ENCODE measurements at places on chromosomes 2 and 18.

GRCh38 chr2:169734169-169734847 is 676 bp downstream of the KLHL23 start:
- no peak for DNase-seq

GRCh38 chr2:234548695-234549420 is 52.0 kb upstream of the ARL4C start:
- DNase-seq, result no peak

- no peak for DNase-seq
These were observed 28.6 kb downstream of the GREB1 start for GRCh38 chr2:11562476-11562875.

GRCh38 chr18:47745227-47745626 is 185.2 kb downstream of the SMAD2 start:
- no peak for DNase-seq

GRCh38 chr2:81550277-81550676 is 1245.7 kb upstream of the LRRTM1 start:
- DNase-seq, result no peak

DNA sequence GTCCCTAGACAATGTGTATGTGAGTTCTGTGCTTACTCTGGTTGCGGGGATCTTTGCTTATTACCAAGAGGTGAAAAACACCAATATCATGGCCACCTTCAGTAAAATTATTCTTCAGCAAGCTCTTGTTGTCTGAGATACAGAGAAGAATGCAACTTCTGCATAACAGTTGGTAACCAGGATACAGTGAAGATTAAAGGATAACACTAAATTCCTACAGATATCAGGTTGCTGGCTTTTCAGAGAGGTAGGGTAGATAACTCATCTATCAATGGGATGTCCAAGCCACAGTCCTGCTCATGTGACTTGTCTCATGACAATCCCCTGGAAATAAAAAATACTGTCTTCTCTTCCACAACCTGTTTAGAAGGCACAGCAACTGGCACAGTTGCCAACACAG is 308.5 kb downstream of the TNS1 start:
- DNase-seq, result no peak

DNA sequence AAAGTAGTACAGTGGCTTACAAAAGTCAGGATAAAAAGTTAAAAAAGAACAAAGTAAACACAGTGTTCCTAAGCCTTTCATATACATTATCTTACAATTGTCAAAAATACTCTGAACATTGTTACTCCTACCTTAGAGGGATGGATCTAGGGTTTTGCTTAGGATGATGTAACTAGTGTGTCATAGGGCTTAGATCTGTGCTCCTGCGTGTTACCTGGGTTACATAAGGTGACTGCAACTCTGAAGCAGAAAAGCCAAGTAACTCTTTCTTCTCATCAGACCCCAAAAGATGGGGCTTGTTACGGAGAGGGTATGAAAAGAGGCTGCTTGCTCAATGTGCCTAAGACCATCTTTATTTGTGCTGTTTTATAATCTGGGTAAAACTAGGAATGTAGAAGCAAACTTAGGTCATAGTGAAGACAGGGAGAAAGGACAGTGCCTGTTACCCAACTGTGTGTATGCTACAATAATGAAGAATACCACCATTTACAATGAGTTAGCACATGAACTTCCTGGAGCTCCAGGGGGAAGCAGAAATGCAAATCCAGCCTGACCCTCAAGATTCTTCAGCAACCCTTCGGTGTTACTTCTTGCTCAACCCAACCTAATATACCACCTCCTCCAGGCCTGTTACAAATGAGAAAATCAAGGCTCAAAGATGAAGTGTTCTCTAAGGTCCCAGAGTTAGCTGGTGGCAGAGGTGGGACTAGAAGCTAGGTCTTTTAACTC is 42.0 kb upstream of the STK17B start:
- no peak for DNase-seq

GRCh38 chr2:210541290-210541902 is 15.0 kb upstream of the CPS1 start:
- no peak for DNase-seq

Data from HS-27A (cell line).